ENCODE measurements at places on chromosomes 11 and 22.

- DNase-seq = no peak
Observed at GRCh38 chr11:76734456-76735420, 48.4 kb upstream of the TSKU start.

- no peak for DNase-seq
Observed at GRCh38 chr11:2989551-2989950, 2.6 kb downstream of the NAP1L4 start.

- peak; percentile 75 for DNase-seq
Observed at GRCh38 chr22:40043081-40043480, 48.3 kb downstream of the FAM83F start.

- DNase-seq = peak; percentile 95
Observed at GRCh38 chr11:118917481-118918127, 8.1 kb downstream of the BCL9L start.

GRCh38 chr11:14132312-14132711 lies 169.8 kb downstream of the SPON1 start:
- DNase-seq = peak; percentile 31

- DNase-seq = no peak
Observed at GRCh38 chr22:49543876-49544275, 283.8 kb downstream of the BRD1 start.

DNA sequence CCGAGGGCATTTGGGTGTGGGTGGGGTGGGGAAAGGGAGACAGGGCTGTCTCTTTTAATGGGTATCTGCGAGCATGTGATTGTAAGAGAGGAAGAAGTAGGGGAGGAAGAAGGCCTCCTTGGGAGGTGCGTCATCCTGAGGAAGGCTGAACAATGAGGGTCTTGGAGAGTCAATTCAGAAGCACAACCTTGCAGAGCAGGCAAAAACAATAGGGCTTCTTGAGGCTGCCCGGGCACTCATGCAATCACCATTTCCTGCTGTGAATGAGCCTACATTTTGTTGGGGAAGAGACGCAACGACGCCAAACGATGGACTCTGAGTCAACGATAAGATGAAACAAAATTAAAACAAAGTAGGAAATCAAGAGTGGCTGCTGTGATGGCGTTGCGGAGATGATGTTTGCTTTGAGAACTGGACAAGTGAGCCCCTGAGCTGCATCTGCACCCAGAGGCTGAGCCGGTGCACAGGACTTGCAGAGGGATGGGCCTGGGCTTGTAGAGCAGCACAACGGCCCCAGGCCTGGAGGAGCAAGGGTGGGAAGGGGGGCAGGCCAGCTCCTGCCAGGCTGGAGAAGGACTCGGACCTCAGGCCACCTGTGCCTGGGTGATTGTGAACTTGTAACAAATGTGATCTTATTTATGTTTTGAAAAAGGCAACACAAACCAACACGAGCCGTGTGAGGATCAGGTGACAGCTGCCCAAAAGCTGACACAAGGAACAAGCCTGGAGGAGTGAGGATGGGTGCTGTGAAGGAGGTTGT lies 92.3 kb upstream of the B3GAT1 start:
- no peak for DNase-seq

DNA sequence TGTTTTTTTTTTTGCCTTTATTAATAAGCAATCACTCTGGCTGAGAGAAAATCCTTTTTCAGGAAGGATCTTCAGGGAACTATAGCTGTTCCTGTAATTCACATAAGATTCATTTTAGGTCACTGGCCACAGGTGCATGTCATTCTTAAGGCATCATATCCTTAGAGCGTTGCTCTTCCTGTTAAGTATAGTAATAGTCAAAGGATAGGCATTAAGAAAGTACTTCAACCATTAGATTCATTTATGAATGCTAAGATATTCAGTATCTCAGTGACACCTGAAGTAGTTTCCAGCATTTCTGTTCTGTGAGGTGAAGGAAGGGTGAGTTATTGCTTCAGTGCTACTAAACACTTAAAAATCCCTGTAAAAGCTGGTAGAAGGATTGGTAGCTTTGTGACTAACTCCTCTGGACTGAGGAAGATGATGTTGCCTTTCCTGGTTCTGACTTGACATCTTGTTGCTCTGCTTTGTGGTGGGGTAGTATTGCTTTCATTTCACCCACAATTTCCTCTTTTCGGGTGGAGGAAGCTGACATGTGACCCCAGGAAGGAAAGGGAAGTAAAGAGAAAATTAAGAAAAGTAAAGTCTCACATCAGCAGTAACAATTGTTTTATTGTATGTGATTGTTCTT lies 34.7 kb downstream of the RNF169 start:
- peak; percentile 70 for DNase-seq

GRCh38 chr11:119716582-119717498 lies 12.2 kb downstream of the NECTIN1 start:
- no peak for DNase-seq

GRCh38 chr22:45159652-45160462 lies 3.9 kb upstream of the NUP50 start:
- DNase-seq = no peak

GRCh38 chr11:13126430-13126829 lies 117.3 kb downstream of the RASSF10 start:
- no peak for DNase-seq

DNA sequence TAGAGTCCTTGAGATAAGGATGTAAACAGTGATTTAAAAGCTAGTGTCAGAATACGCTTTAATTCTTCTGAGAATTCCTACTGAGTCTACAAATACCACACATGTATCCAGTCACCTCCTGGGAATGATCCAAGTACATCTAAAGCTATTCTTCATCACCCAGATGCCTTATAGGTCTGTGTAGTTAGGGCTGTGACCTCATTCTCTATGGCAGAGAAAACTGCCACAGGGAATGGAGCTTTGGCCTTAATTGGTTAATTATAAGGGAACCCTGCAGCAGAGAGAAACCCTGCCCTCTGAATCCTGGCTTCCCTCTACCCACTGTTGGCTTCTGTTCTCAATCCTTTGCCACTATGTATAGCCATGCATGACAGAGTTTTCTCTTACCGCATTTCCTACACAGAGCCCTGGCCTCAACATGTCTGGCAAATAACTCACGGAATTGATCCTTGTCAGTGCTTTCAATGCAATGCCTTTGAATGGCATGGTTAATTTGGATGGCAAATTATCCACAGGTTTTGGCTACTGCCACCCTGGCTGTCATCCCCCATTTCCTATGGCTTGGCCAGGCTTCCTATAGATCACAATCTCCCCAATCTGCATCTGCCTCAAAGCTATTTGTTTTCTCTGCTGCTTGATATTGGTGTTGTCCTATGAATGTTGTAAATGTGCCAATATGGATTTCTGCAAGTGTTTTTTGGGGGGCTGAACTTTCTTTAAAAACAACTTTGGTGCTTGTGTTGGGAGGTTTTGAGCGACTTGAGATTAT lies 2.9 kb downstream of the DIXDC1 start:
- DNase-seq = peak; percentile 87

- DNase-seq = no peak
Observed at GRCh38 chr22:21445437-21446127, 21.6 kb upstream of the TMEM191C start.

DNA sequence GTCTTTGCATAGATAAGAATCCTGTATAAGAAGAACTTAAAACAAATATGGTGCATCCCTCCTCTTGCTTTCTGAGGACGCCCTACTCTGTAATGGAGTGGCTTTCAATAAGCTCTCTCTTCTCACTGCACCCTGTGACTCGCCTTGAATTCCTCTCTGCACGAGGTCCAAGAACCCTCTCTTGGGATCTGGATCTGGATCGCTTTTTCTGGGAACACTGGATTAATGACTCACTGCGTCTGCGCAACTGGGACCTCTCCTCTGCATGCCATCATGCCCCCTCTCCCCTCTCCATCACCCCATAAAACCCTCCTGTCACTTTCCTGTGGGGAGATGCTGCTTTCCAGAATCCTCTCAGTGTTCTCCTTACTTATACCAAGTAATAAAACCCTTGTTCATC lies 15.1 kb upstream of the CABP2 start:
- DNase-seq = no peak

GRCh38 chr22:42262964-42263363 lies 7.5 kb downstream of the TCF20 start:
- no peak for DNase-seq

DNA sequence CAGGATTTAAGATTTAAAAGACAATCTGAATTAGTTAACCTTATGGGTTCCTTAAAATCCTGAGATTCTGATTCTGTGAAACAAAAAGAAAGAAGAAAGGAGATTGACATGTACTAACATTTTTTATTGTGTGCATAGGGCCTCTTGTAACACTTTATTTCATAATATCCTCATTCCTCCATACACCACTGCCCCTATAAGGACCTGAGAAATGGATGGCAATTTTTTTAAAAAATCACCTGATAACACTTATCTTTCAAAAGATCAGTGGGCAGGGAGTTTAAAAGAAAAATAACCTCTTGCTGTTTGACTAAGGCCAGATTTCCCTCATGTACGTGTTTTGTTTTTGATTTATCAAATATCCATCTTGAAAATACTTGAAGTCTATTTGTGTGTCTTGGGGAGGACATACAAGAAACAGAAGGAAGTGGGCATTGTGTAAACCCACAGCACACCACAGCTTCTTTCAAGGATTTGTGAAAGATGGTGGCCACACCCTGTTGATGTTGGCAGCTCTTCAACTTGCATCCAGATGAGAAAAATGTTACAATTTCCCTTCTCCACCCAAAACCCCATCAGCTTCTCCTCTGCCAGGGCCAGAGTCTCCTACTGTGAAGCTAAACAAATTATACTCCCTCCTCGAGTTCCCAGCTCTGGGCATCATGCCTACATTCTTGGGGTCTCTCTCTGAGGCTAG lies 35.0 kb upstream of the MPEG1 start:
- peak; percentile 43 for DNase-seq

DNA sequence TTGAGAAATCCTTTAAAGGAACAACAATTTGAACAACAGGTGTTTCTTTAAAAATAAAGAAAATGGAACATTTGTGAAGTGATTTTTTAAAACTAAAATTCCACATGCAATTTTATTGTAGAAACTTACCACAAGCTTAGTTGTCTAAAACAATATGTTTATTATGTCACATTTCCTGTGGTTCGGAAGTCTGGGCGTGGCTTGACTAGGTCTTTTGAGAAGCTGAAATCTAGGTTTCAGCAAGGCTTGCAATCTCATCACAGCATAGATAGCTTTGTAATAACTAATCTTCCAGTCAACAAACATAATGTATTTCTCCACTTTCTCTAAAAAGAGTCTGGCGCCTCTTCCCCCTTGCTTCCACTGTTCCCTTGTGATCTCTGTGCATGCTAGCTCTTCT lies 27.0 kb downstream of the MS4A6A start:
- DNase-seq = no peak

- DNase-seq = no peak
Observed at GRCh38 chr22:19730198-19730597, 6.9 kb downstream of the GP1BB start.

GRCh38 chr11:13358596-13359270 lies 81.1 kb downstream of the BMAL1 start:
- DNase-seq = peak; percentile 41

- peak; percentile 23 for DNase-seq
Observed at GRCh38 chr11:78768971-78769370, 194.3 kb upstream of the NARS2 start.

DNA sequence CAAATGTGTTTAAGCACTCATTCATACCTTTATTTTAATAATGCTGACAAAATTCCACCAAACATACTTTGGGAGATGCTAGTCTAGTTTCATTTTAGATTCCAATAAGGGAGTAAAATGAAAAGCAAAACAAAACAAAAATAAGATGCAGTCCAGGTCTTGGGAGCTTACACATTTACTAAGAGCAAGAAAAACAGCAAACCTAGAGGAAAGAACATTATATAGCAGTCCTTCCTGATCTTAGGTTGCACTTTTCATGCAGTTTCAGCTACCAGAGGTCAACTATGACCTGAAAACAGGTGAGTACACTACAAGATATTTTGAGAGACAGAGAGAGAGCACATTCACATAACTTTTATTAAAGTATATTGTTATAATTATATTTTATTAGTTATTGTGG lies 1100.9 kb downstream of the DLG2 start:
- DNase-seq = no peak

GRCh38 chr11:7894251-7894650 lies 36.8 kb downstream of the OR10A6 start:
- DNase-seq = no peak

- DNase-seq = peak; percentile 100
Observed at GRCh38 chr22:36775964-36776669, at the start of gene IFT27. IFT27 (minus strand) TSS chr22:36776119; CDS start chr22:36775707, 412 bp downstream.
